ENCODE measurements at places on chromosomes 1 and 21.

DNA sequence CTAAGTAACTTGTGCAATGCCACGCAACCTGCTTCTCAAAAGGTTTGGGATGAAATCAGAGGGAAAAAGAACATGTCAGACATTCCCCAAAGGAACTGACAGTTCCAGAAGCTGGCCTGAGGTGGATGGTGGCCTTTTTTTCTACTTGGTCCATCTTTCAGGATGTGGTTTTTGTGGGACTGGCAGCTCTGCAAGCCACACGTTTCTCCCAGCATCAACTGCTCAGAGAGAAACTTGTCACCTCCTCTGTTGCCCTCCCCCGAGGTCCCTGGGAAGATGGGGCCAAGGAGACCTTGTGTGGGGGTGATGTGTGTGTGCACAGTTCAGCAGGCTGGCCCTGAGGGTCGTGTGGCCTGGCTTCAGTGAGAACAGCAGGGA lies 2.5 kb upstream of the DHRS3 start:
- no peak for DNase-seq

DNA sequence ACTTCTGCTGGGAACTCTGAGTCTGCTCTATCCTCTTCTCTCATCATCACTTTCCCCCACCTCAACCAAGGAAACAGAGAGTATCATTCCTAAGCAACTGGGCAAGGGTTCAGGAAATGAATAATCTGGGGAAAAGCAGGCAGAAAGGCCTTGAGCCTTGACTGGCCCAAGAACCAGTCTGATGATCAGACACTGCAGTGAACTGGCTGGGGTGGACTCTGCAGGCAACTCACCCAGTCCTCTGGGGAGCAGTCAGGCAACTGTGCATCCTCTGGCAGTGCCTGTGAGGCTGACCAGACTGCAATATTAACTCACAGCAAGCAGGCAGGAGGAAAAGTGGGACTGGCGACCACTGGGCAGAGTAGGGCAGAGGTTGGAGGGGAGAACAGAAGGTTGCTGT lies 991 bp downstream of the ANKRD35 start:
- no peak for DNase-seq

- no peak for DNase-seq
These were observed 127.9 kb downstream of the PLPP3 start for GRCh38 chr1:56451491-56451890.

GRCh38 chr1:3038571-3039181 lies 17.4 kb downstream of the ACTRT2 start:
- DNase-seq, result no peak

GRCh38 chr1:243710467-243710866 lies 139.6 kb downstream of the AKT3 start:
- no peak for DNase-seq

DNA sequence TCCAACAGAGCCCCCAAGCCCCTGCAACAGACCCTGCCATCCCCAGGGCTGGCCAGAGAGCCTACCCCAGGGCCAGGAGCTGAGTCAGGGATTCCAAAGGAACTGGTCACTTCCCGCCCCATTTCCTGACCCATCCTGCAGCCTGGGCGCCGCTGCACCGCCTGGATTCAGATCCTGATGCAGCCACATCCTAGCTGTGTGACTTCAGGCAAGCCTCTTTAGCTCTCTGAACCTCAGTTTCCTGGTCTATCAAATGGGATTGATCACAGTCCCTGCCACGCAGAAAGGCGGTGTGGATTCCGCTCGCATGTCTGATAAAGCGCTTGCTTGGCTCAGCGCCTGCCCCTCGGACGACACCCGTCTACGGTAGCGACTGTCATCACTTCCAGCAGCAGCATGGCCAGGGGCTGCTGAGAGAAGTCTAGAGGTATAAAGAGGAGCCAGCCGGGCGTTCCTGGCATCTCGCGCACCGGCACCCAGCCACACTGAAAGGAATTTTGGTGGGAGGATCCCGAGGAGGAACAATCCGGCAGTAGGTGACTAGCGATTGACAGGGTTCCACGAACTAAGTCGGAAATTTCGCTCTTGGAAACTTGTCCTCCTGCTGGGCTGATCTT lies 10.1 kb downstream of the EPHA2 start:
- no peak for DNase-seq

DNA sequence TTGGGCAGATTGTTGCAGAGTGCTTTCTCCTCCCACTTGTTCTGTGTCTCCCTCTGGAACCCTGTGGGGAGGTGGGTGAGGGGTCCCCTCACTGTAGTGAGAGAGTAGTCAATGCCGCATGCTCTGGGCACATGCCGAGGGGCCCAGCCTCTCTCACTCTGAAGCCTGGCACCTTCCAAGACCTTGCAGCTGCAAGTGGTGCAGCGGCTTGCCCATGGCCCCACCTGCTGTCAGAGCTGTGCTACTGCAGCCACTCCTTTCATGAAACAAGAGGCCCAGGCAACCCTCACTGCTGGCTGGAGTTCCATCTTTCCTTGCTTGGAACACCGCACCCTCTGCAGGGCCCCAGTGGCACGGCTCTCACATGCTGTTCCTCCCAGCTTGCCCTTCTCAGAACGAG lies 58.4 kb upstream of the COL6A1 start:
- no peak for DNase-seq

- DNase-seq, result no peak
These were observed 175.3 kb downstream of the LEPR start for GRCh38 chr1:65595724-65596123.

- DNase-seq, result no peak
These were observed 110.1 kb downstream of the SLC45A1 start for GRCh38 chr1:8427986-8428385.

- no peak for DNase-seq
These were observed 1.9 kb downstream of the FAM110D start for GRCh38 chr1:26160527-26161414.

DNA sequence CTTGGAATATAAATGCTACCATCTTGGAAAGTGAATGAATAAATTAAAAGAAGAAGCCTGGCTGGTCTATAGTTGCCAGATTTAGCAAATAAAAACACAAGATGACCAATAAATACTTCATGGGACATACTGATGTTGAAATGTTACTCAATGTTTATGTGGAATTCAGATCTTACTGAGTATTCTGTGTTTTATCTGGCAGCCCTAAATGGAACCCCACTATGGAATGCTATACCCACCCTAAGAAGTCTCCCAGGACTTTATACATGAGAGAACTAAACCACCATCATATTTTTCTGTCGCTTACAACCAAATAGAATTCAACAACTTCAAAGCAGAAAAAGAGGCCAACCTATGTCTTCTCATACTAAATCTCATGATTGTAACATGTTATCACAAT lies 177.6 kb upstream of the HMCN1 start:
- DNase-seq, result no peak

- DNase-seq, result no peak
These were observed 43.8 kb upstream of the PRRX1 start for GRCh38 chr1:170620164-170620563.

GRCh38 chr1:156075162-156075561 lies 7.1 kb downstream of the MEX3A start:
- no peak for DNase-seq

DNA sequence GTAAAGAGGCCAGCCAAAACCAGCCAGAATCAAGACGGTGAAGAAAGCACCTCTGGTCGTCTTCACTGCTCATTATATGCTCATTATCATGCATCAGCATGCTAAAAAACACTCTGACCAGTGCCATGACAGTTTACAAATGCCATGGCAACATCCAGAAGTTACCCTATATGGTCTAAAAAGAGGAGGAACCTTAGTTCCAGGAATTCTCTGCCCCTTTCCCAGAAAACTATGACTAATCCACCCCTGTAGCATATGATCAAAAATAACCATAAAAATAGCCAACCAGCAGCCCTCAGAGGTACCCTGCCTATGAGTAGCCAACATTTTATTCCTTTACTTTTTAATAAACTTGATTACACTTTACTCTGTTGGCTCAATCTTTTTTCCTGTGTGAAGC lies 34.2 kb upstream of the PBX1 start:
- DNase-seq, result no peak

DNA sequence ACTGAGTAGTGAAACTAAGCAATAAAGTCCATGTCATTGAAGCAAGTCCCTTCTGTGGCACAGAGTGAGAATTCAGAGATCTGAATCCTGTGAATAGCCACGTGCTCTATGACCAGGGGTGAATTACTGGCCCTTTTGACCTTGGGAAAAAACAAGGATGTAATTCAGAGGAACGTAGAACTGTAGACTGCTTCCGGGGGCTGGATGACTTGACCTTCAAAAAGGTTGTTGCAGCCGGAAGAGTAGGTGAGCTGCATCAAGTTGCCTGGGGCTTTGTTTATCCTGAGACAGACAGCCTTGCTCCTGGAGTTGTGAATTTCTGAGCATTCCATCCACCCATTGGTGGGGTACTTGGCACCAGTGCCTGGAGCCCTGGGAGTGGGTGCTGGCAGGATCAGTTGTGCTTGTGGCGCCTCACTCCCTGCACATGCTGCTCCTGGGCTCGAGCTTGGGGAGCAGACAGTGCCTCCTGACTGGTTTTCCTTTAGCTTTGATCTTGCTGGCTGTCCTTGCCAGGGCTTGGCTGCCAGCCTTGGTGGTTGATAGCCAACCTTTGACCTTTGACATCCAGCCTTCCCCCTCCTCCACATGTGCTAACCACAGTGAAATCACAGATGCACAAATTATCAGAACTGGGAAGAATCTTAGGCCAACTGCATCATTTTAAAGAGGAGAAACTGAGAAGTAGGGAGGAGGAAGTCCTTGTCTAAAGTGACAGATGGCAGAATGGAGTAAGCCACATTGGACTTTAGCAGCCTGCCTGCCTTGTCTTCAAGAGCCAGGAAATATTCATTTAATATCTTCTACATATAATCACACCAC lies 16.2 kb upstream of the MYOG start:
- peak; percentile 86 for DNase-seq

GRCh38 chr21:46207920-46208591 lies 20.5 kb downstream of the LSS start:
- no peak for DNase-seq

Data from esophagus muscularis mucosa (tissue), 4 donors.